ENCODE measurements at places on chromosomes 2 and 18.

- no peak for DNase-seq
Observed at GRCh38 chr2:118223992-118224894, 136.0 kb downstream of the INSIG2 start.

GRCh38 chr18:57025540-57025939 lies 121.3 kb upstream of the BOD1L2 start:
- DNase-seq: no peak

- no peak for DNase-seq
Observed at GRCh38 chr2:199471443-199472057, 13.8 kb upstream of the SATB2 start.

- no peak for DNase-seq
Observed at GRCh38 chr18:4248686-4249085, 206.4 kb downstream of the DLGAP1 start.

- no peak for DNase-seq
Observed at GRCh38 chr2:48508461-48509124, 21.4 kb upstream of the STON1 start.

- peak; percentile 35 for DNase-seq
Observed at GRCh38 chr2:191462370-191462769, 215.6 kb upstream of the NABP1 start.

- no peak for DNase-seq
Observed at GRCh38 chr18:2881840-2882195, 35.0 kb downstream of the EMILIN2 start.

DNA sequence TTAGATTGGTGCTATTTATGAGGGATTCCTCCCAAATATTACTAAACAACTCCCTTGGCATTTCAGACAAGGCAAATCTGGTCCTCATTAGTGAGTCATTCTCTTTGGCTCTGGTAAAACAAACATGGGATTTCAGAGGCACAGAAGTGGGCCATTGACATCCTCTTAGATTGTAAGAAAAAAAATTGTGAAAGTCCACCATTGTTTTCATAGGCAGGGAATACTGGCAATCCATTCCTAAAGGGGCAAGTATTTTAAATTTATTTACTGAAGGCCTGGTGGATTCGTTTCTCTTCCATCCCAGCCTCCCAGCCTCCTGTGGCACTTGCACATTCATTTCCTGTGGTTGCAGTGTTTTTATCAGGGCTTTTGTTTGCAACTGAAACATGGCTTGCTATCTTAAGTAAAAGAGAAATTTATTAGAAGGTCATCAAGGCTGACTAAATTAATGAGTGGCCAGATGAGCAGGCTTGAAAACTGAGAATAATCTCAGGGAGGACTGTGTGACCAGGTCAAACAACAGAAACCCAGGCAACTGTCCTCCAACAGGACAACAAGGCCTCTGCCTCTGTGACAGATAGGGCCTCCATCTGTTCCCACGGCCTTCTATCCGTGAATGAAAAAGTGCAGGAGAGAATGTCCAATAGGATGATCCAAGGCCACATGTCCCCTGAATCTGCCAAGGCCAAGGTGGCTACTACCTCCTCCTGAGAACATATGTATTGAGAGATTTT lies 23.1 kb upstream of the TNFAIP6 start:
- DNase-seq: peak; percentile 39

GRCh38 chr2:10331702-10332401 lies 29.1 kb downstream of the HPCAL1 start:
- DNase-seq: no peak
